Stimulated activated CD4-positive, alpha-beta T cell treated with anti-CD3 and anti-CD28 coated beads, Interleukin-12 subunit alpha, Interleukin-12 subunit beta, amount 100 ng/mL, for 24 hours (primary cell): ENCODE measurements at places on chromosomes 16 and 17.

GRCh38 chr16:46822270-46822669 is 8.7 kb downstream of the C16orf87 start:
- DNase-seq = no peak

- DNase-seq = no peak
Measured at GRCh38 chr16:79970551-79971236, 370.2 kb upstream of the MAF start.

DNA sequence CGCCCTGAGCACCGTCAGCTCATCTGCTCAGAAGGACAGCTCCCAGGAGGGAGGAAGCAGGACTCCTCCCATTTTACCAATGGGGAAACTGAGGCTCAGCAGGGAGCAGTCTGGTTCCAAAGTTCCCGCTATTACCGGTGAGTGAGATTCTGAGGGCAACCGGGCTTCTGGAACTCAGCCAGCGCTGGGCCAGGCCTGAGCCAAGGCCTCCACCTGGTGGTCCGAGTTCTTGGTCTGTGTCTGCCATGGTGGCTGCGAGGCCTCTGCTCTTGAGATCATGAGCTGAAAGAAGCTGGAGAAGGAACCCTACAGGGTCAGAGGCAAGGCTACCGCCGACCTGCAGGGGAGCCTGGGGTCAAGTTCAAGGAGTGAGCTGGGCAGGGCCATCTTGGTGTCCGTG is 110.8 kb upstream of the GSE1 start:
- DNase-seq = no peak

DNA sequence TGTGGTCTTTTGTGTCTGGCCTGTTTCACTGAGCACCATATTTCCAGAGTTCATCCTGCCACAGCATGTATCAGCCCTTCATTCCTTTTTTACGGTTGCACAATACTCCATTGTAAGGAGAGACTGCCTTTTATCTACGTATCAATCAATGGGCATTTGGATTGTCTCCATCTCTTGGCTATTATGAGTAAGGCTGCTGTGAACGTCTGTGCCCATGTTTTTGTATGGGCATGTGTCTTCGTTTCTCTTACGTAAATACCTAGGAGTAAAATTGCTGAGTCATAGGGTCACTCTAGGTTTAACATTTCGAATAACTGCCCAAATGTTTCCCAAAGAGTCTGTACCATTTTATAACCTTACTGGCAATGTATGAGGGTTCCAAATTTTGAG is 202.8 kb upstream of the FOXF1 start:
- DNase-seq = no peak

- DNase-seq = no peak
Measured at GRCh38 chr17:2190014-2190413, 113.6 kb downstream of the SMG6 start.

GRCh38 chr17:78400581-78401240 is 22.3 kb downstream of the PGS1 start:
- DNase-seq = no peak

GRCh38 chr17:310111-311010 is 42.2 kb downstream of the RPH3AL start:
- DNase-seq = no peak

- peak; percentile 51 for DNase-seq
Measured at GRCh38 chr16:19389246-19389645, 28.4 kb upstream of the TMC5 start.
